ENCODE measurements at places on chromosomes 7 and 10.

GRCh38 chr10:26931223-26931622, 70.5 kb upstream of the ABI1 start:
- no peak for DNase-seq

GRCh38 chr7:4707217-4707741, 25.2 kb downstream of the FOXK1 start:
- DNase-seq: no peak

- DNase-seq: no peak
Measured at GRCh38 chr10:119783665-119784027, 57.8 kb downstream of the INPP5F start.

DNA sequence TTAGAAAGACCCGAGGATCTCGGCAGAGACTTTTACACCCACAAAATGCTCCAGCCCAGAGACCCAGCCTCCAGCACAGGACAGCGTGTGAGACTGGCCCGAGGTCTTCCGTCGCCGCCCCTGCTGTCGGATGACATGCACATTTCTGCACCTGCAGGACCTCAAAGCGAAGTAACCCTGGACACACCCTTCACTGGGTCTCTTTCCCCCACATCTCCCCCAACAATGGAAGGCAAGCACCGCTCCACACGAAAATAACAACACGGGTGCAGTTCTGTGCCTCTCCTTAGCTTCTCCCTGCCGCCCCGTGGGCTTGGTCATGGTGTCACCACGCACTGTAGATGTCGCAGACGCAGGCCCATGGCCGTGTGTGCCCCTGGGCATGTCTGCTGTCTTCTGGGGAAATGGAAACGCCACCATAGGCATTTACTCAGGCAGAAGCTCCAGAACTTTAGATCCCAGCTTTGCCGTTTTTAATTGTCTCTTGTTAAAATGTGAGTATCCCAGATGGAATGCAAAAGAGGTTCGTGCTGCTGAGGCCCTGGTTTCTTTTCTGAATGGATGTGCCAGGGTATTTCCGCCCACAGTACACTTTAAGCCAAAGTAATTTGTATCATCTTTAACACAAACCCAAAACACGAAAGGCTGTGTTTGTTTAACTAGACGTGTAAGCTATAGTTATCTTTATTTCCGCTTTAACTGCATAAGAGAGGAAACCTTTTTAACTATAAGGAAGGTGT, 237.9 kb downstream of the MGMT start:
- no peak for DNase-seq

- no peak for DNase-seq
Measured at GRCh38 chr10:47116445-47116844, 183.6 kb upstream of the GDF10 start.

DNA sequence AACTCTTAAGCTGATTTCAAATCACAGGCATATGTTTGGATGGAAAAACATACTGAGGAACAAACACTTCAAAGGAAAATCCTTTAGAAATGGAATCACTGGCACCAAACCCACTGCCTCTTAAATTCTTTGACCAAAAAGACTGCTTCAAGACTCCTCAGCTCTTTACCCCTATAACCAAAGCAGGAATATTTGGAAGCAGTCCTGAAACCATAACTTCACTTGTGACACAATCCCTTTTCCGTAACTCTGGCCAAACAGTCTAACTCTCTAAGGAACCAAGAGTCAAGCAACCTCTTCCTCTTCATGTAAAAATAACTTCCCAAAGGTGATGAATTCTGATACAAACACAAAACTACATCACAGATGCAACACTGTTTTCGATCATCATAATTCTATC, 104.3 kb downstream of the MTERF1 start:
- DNase-seq: no peak

DNA sequence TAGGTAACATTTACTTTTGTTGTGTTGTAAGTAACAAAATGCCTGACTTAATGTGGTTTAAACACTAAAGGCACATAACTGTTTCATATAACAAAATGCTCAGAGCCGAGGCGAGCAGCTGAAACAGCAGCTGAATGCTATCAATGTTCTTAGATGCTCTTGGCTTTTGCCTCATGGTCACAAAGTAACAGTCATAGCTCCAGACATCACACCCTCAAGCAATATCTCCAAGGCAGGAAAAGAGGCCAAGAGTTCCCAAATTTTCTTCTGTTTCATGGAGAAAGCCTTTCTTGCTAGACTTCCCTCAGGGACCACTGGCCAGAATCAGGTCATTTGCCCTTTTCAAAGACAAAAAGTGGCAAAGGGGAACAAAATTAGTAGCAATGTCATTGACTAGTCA, 43.5 kb upstream of the PFKP start:
- DNase-seq: no peak

DNA sequence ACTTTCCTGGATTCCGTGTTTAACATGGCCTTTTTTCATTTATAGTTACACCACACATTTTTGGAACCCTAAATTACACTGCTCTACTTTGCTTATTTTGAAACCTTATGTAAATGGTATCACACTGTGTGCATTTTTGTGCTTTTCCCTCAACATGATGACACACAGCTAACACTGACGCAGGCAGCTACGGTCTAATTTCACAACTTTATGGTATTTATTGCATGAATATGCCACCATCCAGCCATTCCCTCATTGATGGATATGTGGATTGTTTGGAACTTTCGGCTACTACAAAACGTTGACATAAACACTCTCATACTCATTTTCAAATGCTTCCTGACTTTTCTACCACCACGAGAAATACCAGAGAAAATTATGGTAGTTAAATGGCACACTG, 6.9 kb downstream of the PAPOLB start:
- DNase-seq: no peak

- no peak for DNase-seq
Measured at GRCh38 chr7:132531562-132531961, 44.7 kb downstream of the PLXNA4 start.

GRCh38 chr7:104857458-104858425, 156.3 kb upstream of the KMT2E start:
- DNase-seq: no peak

DNA sequence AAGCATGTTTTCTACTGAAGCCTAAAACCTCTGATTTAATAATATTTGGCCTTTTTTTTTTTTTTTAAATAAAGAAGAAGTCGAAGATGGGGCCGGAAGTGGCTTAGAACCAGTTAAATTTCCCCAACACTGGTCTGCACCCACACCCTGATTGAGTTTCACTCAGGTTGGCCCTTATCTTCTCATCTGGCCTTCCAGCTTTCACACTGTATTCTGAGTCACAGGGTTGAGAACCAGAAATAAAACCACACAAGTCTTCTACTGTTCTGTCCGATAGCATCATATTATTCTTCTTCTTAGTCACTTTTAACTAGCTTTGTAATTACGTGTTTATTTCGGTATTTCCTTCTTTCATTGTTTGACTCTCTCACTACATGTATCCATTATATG, 9.9 kb downstream of the ZNF365 start:
- peak; percentile 62 for DNase-seq

- DNase-seq: no peak
Measured at GRCh38 chr10:35827783-35828182, 185.7 kb upstream of the FZD8 start.

- DNase-seq: no peak
Measured at GRCh38 chr7:51141451-51142003, 175.1 kb downstream of the COBL start.

GRCh38 chr10:73439055-73439454, 5.7 kb upstream of the MSS51 start:
- no peak for DNase-seq

DNA sequence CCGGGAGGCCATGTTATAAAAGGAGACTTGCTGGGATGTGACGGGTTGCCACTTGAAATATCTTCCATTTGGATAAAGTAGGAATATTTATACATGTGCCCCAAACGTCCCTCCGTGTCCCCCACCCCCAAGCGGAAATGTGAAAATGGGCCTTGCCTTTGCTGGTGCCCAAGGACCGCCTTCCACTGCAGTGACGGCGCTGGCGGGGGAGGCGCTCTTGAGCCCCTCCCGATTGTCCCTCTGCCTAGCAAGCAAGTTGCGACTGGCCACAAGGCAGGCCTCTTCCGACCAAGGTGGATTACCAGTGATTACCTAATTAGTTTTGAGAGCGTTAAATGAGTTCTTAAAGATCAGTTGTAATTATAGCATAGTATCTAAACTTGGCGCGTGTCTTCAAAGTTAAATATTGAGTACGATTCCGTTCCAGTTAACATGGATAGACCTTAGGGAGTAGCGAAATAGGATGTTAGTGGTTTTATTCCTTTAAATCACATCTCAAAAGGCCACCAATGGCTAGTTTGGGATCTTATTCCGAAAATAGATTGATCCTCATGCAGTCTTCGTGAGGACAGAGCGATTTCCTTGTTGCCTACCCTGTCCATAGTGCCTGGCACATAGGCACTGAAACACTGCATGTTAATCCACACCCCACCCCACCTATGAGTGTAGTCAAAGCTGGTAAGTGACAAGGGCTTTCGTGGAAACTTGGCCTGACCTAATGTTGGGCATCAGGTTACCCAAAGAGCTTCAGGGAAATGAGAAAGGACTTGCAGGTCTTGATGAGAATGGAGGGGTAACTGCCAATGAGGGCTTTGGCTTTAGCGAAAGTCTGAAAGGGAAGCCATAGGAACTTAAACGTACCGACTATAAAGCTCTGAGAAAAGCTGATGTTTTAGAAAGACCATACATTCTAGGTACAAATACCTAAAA, 1.1 kb downstream of the PPIA start:
- peak; percentile 67 for DNase-seq

DNA sequence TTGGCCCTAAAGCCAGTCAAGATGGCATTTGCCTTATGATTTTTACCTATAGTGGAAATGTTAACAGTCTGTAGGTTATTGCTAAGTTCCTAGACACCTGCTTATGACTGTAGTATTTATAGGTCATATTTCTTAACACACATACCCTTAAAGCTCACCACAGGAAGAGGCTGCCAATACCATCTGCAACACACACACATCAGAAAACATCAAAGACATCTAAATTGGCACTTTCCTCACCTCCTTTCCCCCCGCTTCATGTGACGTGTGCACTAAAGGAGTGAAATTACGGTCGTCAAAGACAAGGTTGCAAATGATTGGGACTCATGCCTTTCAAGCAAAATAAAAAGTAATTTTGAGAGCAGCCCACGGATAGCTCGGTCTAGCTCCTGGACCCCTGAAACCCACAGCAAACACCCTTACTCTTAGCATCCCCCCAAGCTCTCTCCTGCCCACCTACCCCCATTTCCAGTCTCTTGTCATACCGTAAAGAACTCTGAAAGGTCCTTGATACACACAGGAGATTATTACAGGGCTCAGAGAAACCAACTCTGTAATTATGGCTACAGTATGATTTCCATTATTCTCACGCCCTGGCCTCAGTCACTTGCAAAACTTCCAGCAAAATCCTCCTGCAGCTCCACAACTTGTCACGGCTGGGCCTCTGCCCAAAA, 90.5 kb downstream of the PLXNA4 start:
- no peak for DNase-seq

DNA sequence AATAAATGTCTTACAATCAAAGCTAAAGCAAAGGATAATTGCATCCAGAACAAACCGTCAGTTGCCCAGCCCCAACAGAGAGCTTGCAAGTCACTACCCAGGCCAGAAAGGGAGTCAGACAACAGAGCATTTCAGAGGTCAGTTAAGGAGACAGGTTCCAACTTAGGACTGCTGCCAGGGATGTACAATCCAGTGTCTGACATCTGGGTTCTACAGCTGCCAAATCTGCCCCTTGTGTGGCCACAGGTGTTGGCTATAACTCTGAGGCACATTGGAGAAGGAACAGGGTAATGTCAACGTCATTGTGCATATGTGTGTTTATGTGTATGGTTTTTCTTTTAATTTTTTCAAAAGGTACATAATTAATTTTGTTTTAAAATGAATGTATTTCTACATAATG, 85.2 kb upstream of the GLCCI1 start:
- no peak for DNase-seq

GRCh38 chr7:148962823-148963582, 65.3 kb downstream of the PDIA4 start:
- peak; percentile 51 for DNase-seq

DNA sequence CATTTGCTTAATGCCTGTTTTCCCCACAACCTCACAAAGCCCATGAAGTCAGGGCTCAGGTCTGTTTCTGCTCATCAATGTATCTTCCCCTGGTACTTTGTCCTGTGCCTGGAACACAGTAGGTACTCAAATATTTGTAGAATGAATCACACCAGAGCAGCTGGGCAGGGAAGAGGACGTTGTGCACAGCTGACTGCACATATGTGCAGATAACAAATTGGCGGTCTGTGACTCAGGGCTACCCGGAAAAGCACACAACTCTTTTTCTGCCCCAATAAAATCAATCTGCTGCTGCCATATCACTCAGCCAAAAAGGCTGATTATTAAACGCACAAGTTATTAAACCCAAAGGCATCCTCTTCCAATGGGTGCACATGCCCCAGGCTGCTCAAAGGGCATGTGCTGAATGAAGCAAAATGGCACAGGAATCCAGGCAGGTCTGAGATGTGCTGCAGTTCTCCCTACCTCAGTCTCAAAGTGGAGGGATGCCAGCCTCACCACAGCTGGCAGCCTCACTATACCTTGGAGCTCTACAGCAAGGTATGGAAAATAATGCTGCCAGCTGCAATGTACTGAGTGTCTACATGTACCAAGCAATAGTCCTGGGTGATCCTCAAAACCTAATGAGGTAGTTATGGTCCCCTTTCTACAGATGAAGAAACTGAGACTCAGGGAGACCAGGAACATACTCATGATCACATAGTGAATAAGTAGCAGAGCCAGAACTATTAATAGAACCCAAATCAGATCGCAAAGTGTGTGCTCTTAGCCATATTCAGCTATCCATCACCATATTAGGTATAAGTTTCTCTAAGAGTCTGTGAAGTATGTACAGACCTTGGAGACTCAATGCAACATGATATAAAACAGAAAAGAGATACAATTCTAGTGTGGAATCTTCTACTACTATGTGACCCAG, 43.4 kb downstream of the SORBS1 start:
- DNase-seq: no peak

DNA sequence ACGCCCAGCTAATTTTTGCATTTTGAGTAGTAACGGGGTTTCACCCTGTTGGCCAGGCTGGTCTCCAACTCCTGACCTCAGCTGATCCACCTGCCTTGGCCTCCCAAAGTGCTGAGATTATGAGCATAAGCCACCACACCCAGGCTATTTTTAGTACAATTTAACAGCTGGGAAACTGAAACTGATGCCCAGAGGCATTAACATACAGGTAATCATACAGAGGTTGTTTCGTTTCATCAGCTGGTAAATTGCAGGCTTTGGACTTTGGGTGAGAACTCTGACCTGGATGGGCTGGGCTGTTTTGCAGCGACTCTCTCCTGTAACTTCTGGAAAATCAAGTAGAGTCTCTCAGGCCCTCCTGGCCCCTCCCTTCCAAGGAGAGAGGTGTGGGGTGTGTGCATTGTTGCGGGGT, 6.2 kb upstream of the ACHE start:
- no peak for DNase-seq

GRCh38 chr10:111872591-111872990, 311.0 kb downstream of the GPAM start:
- peak; percentile 3 for DNase-seq
